ENCODE measurements at places on chromosomes 1 and 21. TPM values are rescaled to one million over a fixed set of nuclear protein-coding genes. Genes with fewer than 3 reads are reported as not detected.

ADORA3 gene
- 0.14 TPM for total RNA-seq

CFHR4 gene
- not detected for total RNA-seq

EXTL1 gene
- not detected for total RNA-seq

FAM3B gene
- total RNA-seq: not detected

TDRD5 gene
- not detected for total RNA-seq

SLC45A1 gene
- 0.77 TPM for total RNA-seq

SCAF4 gene
- 39.4 TPM for total RNA-seq

RGS8 gene
- total RNA-seq: not detected

PLEKHA6 gene
- total RNA-seq: 0.52 TPM

RXRG gene
- not detected for total RNA-seq

COL18A1 gene
- 4.5 TPM for total RNA-seq

SNRPE gene
- total RNA-seq: 327 TPM

ARHGAP30 gene
- 171 TPM for total RNA-seq

BMP8B gene
- total RNA-seq: 0.53 TPM

KISS1 gene
- not detected for total RNA-seq

PGLYRP3 gene
- total RNA-seq: not detected

CD2 gene
- total RNA-seq: 355 TPM

LAMB3 gene
- 14.6 TPM for total RNA-seq

PAQR6 gene
- total RNA-seq: 3.9 TPM

CACYBP gene
- 409 TPM for total RNA-seq

YARS1 gene
- 208 TPM for total RNA-seq

IL12RB2 gene
- 86.9 TPM for total RNA-seq
